ENCODE measurements at places on chromosomes 3 and 15.

- no peak for DNase-seq
Measured at GRCh38 chr15:91468871-91469580, 369.0 kb downstream of the SV2B start.

GRCh38 chr3:6516694-6517093, 344.2 kb upstream of the GRM7 start:
- DNase-seq = no peak

- no peak for DNase-seq
Measured at GRCh38 chr3:37559461-37559860, 302.2 kb upstream of the CTDSPL start.

GRCh38 chr3:55875113-55875512, 388.0 kb upstream of the WNT5A start:
- no peak for DNase-seq

DNA sequence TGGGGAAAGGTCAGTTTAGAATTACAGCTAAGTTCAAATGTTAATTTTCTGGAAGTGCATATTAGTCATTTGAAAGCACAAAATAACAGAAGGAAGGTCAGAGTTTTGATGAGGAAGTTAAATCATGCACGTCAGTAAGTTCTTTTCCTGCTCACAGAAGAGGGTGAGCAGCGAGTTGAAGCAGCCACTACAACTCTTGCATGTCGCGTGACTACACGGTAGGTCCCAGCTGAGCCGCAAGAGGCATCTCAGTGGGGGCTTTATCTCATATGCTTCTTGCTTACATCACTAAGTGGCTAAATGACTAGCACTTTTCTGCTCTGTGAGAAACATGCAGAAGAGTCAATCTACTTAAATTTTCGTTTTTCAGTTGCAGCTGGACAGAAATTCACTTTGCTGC, 21.3 kb upstream of the SEC62 start:
- DNase-seq = no peak

DNA sequence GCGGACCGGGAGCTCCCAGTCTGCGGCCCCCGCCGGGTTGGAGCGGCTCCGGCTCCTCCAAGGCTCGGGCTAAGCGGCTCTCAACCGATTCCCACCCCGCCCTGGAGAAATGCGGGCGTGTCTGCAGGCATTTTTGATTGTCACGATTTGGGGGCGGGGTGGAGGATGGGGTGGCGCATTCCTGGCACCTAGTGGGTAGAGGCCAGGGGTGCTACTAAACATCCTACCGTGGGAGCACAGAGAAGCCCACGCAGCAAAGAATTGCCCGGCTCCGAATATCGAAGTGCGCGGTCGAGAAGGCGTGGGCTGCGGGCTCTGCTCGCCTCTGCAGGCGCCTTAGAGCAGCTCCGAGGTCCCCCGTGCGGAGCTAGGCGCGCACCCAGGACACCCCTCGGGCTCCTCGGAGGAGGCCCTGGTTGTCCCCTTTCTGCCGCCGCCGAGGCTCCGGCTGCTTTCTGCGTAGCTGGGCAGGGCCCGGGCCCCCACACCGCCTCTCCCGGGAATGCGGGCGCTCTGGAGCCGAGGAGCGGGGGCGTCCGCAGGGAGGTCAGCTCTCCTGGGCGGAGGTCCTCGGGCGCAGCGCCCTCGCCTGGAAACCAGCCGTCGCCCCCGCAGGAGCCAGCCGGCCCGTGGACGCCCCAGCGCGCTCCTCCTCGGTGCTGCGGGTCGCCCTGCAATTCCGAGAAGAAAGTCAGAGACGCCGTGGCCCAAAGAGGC, 16.5 kb upstream of the LAMP3 start:
- DNase-seq = no peak

DNA sequence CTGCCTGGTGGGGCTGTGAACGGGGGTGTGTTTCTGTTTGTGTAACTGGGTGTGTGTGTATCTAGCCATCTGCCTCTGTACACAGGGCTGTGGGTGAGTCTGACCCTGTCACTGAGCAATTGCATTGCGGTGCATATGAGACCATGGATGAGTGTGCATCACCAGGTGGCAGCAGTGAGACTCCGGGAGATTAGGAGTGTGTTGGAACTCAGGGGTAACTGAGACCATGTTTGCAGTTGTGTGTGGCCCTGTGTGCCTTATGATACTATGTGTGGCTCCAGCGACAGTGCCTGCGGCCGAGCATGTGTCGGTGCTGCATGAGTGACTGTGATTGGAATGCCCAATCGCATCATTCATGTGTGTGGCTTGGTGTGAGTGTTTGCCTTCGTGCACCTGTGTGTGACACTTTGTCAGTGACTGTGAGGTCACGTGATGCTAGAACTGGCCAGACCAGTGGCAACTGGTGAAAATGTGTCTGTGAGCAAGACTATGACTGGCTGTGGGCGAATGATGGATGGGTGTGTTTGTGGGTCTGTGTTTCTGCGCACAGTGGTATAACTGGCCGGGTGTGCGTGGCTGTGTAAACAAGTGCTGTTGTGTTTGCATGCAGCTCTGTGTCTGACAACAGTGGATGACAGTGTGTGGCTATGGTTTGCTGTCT, 14.0 kb downstream of the VILL start:
- no peak for DNase-seq

DNA sequence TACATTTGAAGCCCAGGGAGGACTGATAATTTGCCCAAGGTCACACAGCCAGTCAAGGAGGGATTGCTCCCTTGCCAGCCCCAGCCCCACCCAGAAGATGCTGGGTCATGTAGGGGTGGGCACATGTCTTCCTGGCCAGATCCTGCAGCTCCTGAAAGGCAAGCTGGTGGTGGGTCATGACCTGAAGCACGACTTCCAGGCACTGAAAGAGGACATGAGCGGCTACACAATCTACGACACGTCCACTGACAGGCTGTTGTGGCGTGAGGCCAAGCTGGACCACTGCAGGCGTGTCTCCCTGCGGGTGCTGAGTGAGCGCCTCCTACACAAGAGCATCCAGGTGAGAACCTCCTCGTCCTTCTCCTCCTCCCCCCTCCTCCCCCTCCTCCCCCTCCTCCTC, 13.2 kb downstream of the ISG20 start:
- no peak for DNase-seq

All from COR-L47 (cell line).